ENCODE measurements at places on chromosomes 12 and 14.

DNA sequence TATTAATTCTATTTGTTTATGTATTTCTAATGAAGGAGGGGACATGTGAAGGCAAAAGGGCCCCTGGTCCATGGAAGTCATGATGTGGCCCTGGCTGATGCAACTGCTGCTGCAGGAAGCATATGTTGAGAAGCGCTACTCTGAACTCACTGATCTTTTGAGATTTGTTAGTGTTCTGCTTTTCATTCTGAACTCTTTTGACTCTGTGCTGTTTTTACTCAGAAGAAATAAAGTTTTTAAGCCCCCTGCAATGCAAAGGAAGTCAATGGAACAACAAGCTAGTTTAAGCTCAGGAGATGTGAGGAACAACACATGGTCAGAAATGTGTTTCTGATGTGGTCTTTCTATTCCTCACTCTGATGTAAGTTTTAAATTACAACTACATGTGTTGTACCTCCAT, 88.9 kb upstream of the BTG1 start:
- DNase-seq = no peak

DNA sequence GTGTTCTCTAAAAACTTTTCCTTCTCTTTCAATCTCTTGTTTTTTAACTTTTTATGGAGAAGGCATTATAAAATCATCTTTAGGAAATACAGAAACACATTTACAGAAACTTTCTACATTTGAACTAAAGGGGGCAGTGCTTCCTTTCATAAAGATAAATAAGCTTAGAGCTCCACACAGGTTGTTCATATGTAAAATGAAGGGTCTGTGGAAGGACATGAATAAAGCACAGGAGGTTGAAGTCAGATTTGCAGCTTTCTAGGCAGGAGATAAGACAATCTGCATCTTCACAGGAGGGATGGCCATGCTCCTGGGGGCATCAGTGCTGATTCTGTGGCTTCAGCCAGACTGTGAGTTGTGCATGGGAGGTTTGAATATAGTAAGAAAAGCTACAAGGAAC, 426.0 kb downstream of the DAD1 start:
- DNase-seq = no peak

DNA sequence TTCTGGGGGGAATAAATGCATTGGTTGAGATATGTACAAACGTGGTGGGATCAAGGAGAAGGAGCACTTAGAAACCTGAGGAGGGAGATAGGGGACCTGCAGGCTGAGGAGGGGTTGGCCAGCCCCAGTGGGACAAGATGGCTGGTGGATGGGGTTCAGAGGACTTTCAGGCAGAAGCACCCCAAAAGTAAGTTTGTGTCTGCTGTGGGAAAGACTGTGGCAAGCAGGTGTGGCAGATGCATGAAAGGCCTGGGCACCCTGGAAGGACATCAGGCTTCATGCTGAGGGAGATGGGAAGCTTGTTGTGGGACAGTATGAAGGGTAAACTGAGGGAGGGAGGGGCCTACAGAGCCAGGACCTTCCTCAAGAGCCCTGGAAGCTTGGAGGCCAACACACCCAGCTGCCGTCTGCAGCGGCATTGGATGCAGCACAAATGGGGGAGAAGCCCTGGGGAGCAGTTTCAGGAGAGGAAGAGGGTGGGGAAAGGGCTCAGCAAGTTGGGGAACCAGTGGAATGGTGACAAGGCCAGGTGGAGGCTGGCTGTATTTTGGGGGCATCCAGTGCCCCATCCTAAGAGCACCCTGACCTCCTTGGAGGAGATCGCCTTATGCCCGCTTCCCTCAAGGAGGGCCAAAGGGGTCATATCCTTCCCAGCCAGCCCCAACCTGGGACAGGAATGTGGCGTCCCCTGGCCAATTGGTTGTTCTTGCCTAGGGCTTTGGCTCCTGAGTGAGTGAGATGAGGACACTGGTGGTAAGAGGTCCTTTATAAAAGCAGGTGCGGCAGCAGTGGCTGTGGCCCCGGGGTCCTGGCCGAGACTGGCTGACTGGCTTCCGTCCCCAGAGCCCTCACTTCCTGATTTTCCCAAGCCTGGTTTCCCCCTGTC, 20.7 kb downstream of the NFKBIA start:
- no peak for DNase-seq

DNA sequence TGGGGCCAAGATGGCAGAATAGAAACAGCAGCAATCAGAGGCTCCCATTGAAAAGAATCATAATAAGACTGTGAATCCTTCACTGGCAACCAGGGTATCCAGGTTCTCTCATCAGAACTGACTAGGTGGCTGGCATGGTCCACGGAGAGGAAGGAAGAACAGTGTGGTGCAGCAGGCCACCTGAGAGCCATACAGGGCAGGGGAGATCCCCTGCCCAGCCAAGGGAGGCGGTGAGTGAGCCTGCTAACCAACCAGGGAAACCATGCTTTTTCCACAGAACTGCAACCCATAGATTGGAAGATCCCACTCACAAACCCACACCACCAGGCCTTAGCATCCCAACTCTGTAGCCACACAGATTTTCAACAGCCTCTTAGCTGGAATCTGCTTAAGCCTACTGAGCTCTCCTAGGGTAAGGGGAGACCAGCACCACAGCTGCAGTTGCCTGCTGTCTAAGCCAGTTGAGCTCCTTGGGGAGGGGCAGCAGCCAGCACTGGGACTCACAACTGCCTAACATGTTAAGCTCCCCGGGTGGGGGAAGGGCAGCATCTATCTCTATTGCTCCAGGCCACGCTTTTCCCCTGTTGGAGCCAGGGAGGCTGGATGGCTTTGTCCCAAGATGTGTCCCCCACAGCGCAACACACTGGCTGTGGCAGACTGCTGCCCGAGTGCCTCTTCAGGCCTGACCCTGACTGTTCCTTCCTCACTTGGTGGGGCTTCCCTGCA, 342.6 kb upstream of the CCDC196 start:
- no peak for DNase-seq

- DNase-seq = no peak
Observed at GRCh38 chr12:108386709-108387360, 47.7 kb upstream of the CMKLR1 start.

DNA sequence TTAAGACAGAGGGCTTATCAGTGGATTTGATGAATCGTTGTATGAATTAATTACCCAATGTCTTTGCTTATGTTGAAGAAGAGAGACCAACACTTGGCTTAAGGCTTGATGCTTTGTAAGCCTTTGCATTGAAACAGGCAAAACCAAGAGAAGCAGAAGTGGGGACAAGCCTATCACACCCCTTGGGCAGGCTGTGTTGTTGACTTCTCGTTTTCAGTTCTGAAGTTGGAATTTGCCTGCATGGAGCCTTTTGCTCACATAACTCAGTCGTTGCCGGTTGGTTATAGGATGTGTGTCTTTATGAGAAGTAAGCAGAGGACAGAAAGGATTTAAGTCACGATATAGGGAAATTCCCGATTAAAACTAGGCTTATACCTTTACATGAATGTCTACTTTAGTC, 94.7 kb downstream of the CCDC92 start:
- DNase-seq = no peak

DNA sequence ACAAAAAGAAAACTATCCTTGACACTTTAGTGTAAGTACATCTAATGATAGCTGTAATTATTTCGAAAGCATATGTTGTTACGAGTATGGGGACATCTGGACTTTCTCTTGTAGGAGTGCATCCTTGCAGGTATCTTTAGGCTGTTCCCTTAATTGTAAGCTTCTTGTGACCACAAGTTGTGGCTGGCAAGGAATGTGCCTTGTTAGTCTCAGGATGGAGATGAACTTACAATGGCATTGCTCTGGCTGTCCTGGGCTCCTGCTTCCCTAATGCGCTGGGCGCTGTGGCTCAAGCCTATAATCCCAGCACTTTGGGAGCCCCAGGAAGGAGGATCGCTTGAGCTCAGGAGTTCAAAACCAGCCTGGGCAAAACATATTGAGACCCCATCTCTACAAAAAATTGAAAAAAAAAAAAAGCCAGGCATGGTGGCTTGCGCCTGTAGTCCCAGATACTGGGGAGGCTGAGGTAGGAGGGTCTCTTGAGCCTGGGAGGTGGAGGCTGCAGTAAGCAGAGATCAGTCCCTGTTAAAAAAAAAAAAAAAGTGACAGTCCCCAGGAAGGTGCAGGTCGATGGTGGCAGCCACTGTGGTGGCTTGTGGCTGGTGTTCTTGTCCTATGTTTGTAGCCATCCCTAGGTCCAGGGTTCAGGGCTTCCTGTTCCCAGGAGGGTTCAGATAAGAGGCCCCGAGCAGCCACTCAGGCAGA, 23.7 kb upstream of the PPP1R13B start:
- no peak for DNase-seq

DNA sequence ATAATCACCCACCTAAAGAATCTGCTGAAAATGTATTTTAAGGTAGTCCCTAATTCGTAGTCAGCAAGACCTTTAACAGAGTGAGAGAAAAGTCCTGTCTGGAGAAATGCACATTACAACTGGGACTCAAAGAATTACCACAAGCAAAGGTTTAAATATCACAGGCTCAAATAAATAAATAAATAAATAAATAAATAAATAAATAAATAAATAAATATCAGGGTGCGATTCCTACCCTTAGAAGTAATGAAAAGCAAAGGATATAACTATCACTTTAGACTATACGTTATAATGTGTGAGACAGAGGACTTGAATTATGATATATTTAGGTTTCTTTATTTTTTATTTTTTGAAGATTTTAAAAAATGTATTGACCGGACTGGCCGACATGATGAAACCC, 522.5 kb upstream of the ATXN7L3B start:
- DNase-seq = no peak

DNA sequence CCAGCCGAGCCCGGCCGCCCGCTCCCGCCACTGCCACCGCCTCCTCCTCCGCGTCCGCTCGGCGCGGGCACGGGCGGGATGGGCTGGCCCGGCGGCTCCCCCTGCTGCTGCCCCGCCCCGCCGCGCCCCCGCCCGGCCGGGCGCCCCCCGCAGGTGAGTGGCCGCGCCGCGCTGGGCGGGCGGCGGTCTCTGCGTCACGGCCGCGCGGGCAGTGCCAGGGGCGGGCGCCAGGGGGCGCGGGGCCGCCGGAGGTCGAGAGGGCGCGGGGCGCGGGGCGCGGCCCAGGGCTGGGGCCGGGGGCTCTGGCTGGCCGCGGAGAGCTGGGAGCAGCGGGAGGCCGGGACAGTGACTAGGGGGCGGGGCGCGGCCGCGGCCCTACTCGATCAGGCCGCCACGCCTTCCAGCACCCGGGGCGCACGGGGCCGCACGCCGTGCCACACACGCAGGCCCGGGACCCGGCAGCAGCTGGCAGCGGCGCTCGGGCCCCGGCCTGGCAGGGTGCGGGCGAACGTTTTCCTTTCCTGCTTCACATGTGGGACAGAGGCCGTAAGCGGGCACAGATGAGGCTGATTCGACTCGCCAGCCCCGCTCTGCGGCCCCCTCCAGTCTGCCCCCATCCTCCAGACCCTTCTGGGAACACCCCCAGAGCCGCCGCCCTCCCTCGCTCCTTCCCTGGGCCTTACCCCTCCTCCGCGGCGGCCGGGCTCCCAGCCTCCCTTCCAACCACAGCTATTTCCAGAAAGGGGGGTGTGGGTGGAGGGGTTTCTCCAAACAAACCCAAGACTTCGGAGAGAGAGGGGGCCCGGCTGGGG, 2.4 kb upstream of the TNS2 start:
- no peak for DNase-seq

- DNase-seq = no peak
Observed at GRCh38 chr12:2779281-2779680, 15.5 kb upstream of the FKBP4 start.

DNA sequence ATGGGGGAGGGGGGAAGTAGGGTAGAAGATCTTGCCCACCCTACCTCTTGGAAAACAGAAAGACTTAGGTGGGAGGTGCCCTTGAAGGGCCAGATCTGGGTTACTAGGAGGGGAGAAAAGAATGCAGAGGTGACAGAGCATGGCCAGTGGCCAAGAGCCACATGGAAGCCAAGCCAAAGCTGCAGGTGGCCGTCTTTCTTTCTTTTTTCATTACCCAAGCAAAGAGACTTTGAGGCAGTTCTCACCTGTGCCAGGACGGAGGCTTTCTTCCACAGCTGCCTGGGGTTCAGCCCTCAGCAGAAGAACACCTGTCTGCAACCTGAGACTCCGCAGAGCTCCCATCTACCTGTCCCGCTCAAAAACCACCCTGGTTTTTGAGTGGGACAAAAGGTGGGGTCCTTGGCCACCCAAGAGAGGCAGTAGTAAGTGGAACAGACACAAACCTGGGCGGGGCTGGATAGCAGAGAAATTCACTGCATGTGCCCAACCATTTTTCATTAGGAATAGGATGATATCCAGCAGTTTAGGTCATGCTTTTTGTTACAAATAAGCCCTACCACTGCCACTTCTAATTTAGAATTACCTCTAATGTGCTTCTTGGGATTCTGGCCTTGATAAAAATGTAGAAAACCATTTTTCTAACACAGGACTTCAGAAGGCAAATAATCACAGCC, 116.5 kb downstream of the DYRK2 start:
- no peak for DNase-seq

DNA sequence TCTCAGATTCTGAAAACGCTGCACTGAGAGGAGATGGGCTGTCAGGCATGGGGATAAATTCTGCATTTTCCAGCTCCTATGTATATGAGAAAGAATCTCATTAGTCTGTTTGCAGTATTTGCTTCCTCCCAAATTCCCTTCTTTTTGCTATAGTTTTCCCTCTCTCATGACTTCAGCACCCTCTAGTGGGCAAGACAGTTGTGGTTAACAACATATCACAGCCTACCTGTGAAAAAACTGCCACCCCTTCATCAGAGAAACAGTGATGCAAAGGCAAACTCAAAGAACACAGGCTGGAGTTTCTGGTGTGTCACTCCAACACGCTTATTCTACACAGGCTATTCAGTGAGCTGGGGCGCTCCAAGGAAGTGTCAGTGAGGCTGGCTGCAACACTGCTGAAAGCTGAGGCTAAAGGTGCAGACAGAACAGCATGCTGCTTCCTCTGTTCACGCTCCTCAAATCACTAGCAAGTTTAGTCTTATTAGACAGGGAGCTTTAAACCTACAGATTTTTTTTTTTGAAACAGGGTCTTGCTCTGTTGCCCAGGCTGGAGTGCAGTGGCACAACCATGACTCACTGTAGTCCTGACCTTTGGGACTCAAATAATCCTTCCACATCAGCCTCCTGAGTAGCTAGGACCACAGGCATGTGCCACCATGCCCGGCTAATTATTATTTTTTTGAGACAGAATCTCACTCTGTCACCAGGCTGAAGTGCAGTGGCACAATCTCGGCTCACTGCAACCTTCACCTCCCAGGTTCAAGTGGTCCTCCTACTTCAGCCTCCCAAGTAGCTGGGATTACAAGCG, 19.3 kb downstream of the ZC2HC1C start:
- DNase-seq = no peak

All from HS-5 (cell line).